Upper lobe of left lung (tissue), 6 donors: ENCODE measurements at places on chromosomes 5 and 9.

DNA sequence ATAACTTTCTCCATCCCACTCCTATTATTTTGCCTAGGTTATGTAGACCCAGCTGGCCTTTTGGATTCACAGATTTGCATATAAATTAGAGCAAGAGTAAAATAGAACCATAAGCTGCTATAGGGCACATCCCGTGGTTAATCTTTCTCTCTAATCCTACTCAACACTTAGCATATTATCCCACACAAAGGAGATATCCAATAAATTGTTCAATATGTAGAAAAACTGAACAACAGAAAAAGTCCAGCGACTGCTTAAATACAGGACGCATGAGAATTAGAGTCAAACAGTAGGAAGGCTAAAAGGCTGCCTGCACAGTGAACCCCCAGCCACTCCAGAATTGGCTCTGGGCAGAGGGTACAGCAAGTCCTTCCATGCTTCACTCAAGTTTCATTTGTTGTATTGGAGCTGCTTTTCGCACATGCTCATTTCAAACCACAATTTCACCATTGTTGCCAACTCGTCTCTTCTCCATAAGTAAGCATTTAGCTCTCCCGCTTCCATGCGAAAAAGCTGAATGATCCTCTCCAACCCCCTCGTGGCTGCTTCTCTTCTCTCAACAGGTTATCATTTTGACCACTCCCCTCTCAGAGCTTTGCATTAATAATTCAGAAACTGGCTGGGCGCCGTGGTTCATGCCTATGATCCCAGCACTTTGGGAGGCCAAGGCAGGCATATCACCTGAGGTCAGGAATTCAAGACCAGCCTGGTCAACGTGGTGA is 14.1 kb upstream of the IQGAP2 start:
- DNase-seq = no peak

DNA sequence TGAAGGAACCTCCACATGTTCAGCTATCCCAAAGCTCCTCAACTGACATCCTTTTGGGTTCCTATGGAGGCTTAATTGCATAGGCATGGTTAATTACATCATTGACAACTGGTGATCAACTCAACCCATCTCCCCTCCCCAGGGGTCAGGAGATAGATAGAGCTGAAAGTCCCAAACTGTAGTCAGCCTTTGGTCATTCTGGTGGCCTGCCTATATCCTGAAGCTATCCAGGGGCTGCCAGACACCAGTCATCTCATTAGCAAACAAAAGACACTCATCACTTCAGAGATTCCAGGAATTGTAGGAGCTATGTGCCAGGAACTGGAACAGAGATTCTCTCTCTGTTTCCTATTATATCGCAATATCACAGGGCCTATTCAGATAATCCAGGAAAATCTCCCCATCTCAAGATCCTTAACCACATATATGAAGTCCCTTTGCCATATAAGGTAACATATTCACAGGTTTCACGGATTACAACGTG is 646.5 kb upstream of the GRAMD2B start:
- DNase-seq = no peak

GRCh38 chr5:57531333-57531732 is 48.7 kb upstream of the ACTBL2 start:
- DNase-seq = no peak

GRCh38 chr5:139708877-139709581 is 60.9 kb downstream of the CXXC5 start:
- DNase-seq = peak; percentile 91

- no peak for DNase-seq
Observed at GRCh38 chr5:32503261-32503660, 58.7 kb upstream of the ZFR start.

- no peak for DNase-seq
Observed at GRCh38 chr9:89945133-89945532, 340.3 kb downstream of the GADD45G start.

- DNase-seq = no peak
Observed at GRCh38 chr9:126756876-126757415, 47.9 kb upstream of the ZBTB43 start.

DNA sequence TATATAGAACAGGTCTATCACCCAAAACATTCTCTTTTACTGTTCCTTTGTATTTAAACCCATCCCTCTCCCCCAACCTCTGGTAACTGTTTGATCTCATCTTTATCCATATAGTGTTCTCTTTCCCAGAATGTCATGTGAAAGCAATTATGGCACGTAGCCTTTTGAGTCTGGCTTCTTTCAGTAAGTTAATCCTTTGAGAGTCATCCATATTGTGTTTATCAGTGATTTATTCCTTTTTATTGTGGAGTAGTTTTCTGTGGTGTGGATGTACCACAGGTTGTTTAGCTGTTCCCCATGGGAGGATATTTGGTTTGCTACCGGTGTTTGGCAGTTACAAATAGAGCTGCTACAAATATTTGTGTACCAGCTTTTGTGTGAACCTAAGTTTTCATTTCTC is 38.0 kb downstream of the HMGXB3 start:
- DNase-seq = no peak

DNA sequence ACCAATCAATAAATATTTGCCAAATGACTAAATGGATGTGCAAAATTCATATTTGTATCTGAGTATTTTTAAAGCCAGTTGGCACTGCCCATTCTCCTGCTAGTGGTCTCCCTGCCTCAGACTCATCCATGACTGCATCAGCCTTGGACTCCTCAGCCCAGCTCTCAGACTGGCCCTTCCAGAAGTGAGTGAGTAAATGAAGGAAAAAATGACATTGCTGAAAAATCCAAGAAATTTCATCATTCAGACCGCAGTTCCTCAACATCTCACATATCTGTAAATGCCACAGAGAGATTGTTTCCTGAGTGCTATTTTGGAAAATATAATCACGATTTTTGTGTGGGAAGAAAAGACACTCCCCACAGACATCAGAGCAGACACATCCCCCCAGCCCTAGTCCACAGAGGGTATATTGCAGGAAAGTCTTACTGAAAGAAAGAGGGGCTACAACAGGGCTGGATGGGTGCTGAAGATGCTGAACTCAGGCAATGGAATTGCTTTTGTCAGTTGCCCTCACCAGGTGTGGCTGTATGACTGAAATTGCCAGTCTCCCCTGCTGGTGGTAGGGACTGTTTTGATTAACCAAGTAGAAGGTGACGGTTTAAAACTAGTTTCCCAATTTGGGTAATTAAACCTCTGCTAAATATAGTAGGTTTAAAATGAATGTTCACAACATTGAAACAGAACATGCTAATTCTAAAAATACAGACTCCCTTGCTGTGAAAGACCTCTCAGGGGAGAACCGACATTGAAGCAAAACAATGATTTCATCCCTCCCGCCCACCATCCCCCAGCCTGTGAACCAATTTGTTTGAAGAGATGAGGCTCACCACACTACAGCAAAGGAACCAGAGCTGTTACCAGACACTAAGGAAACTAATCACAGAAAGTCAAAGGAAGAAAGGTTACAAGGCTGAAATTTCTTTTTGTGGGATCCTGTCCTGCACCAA is 158.8 kb downstream of the DEPDC1B start:
- no peak for DNase-seq

- DNase-seq = no peak
Observed at GRCh38 chr5:110784901-110785300, 46.1 kb downstream of the SLC25A46 start.

DNA sequence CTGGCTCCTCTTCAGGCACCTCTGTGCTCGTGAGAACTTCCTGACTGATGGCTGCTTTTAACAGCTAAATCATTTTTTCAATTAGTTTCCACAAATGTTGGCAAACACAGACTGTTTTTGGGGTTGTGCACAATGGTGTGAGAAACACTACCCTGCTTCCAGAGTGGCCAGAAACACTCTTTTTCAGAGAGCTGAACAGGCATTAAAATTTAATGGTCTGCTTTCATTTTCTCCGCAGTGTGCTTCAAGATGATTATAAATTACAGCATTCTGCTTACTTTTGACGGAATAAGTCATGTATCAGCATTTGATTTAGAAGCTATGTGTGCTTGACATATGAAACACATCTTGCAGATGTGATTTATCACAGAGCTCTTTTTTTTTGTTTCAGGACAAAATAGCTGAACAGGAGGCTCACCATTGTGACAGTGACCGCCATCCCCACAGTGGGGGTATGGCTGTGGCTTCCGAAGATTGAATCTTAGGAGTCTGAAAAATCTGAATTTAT is 454.5 kb upstream of the ZNF608 start:
- no peak for DNase-seq

GRCh38 chr9:133615606-133616188 is 6.5 kb upstream of the FAM163B start:
- no peak for DNase-seq

DNA sequence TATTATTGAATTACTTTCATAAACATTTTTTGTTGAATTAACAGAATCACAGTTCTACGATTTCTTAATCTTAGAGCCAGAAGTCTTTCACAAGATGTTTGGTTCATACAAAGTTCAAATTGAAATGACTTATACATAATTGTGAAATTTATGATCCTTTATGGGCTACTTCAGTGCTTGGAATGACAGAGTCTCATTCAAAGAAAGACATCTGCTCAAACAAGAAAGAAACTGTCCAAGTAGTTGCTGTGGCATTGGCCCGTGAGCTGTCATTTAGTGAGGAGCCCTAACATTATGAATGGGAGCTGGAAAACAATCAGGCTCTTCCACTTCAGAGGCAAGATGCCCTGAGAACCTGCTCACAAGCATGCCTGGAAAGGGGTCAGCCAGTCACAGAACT is 63.4 kb downstream of the AUH start:
- DNase-seq = no peak

DNA sequence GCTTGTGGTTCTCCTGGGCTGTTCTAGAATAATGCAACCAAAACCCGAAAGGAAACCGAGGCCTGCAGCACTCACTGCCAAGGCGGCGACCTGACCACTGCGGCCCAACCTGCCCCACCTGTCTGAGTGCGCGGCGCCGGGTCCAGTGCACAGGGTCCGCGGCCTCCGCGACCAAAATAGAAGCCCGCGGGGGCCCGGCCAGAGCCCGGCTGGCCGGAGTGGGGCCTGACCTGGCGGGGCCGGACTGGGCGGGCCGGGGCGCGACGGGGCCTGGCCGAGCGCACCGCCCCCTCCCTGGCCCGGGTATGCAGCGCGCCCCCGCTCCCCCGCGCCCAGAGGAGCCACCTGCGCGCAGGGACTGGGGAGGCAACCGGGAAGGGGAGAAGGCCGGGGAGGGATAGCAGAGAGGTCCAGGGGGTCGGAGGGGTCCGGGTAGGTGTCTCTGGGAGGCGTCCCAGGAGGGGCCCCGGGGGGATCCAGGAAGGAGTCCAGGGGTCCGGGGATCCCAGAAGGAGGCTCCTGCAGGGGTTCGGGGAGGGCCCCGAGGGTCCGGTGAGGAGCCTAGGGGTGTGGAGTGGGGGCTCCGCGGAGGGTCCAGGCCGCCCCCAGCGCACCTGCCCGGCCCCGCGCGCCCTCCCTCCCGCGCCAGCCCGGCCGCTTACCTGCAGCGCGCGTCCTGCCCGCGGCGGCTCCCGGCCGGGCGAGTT is 503 bp downstream of the SEMA4D start:
- DNase-seq = no peak

DNA sequence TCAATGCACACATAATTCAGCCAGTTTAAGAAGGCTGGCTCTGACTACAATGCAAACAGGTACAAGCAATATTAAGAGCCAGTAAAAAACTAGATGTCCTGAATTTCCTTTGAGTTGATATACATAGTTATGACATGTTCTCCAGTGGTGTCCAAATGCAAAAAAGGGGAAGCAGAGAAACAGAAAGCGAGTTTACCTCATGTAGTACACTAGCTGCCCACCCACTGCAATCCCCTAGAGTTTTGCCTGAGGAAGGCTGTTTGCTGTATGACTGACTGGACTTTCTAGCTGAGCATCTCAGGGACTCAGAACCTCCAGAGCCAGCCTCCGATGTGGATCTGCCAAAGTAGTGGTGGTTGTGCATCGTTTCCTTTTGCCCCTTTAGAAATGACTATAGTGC is 44.8 kb upstream of the SLC1A3 start:
- no peak for DNase-seq

- no peak for DNase-seq
Observed at GRCh38 chr5:74877624-74878304, 11.6 kb upstream of the FAM169A start.

DNA sequence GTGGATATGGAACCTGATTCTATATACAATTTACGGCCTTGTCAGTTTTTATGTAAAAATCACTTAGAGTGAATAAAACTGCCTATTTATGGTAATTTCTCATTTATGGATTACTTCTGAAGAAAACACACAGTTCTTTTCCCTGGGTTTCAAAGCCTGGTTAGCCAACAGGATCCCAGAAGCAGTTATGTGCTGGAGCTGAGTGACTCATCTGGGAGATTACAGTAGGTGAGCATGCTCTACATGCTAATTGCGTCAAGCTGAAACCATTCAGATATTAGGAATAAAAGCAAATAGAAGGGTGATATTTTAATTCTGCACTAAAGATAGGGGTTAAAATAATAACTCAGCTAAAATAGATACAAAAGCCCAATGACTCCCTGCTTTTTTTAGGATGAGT is 47.8 kb downstream of the PDE4D start:
- no peak for DNase-seq

GRCh38 chr9:114058688-114059046 is 19.4 kb downstream of the AMBP start:
- DNase-seq = peak; percentile 17

DNA sequence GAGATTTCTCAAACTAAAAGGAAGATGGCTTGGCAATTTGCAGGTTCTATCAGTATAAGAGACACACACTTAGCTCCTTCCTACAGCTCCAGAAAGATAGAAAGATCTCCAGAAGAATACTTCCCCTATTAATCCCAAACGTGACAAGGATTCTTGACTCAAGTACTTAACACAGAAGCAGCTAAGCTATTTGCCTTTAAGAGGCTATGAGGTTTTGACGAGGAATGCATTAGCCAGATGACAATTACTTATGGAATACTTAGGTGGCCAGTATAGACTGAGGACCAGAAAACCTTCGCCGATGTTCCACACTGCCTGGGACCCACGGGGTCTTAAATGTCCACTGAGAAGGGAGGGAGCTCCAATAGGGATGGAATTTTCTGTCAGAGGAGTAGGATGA is 340.5 kb upstream of the KIF2A start:
- no peak for DNase-seq

- no peak for DNase-seq
Observed at GRCh38 chr9:75081632-75082031, 6.3 kb downstream of the NMRK1 start.

DNA sequence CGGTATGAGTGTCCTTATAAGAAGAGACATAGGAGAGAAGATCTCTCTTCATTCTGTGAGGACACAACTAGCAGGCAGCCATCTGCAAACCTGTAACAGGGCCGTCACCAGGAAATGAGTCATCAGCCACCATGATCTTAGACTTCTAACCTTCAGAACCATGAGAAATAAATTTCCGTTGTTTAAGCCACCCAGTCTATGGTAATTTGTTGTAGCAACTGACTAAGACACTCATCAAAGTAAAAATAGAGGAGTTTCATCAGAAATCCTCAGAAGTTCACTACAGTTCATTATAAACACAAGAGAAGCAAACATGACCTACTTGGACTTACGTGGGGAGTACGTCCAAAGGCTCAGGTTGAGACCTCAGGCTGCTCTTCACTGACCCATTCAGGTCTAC is 357.7 kb downstream of the SEMA5A start:
- no peak for DNase-seq
